Astrocyte of the cerebellum (primary cell): ENCODE measurements at places on chromosomes 2 and 18.

DNA sequence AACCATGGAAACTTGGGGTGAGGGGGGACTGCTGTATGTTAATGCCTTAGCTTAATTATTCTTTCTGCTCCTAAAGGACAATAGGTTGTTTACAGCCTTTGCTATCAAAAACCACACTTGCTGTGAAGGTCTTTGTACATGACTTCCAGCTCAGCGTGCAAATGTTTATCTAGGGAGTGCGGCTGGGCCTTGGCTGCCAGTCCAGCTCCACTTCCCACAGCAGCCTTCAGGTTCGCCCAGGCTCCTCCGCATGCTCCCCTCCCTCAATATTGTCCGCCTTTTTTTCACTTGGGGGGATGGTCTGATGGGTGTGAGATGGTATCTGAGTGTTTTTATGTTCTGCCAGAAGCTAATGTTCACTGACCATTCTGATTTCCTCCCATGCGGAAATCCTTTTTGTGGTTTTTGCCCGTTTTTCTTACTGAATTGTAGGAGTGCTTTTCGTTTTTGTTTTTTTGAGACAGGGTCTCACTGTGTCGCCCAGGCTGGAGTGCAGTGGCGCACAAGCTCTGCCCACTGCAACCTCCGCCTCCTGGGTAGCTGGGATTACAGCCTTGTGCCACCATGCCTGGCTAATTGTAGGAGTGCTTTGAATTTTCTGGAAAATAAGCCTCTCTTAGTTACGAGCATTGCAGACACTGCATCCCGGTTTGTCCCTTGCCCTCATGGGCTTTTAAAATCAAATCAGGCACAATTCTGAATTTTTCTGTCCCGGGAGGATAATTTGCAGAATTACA, 28.8 kb downstream of the SH3BP4 start:
- DNase-seq = peak; percentile 83

DNA sequence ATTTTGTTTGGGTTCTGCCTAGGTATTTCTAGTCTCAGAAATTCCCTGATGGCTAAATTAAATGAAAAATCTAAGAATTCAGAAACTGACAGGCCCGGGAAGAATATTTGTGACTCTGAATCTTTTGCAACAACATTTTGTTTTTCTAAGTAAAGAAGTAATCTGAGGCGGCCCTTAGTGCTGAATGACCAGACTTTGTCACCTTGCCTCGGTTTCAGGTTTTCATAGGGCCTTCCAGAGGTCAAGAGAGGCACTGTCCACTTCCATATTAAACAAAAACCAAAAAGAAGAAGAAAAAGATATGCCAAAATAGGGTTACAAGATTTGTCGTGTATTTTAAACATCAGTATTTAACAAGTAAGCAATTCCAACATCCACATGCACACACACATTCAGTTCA, 16.1 kb upstream of the CCNYL1 start:
- DNase-seq = no peak

- no peak for DNase-seq
Observed at GRCh38 chr2:222442665-222443064, 18.3 kb downstream of the SGPP2 start.

- DNase-seq = no peak
Observed at GRCh38 chr2:218401890-218402289, 2.2 kb downstream of the CTDSP1 start.

DNA sequence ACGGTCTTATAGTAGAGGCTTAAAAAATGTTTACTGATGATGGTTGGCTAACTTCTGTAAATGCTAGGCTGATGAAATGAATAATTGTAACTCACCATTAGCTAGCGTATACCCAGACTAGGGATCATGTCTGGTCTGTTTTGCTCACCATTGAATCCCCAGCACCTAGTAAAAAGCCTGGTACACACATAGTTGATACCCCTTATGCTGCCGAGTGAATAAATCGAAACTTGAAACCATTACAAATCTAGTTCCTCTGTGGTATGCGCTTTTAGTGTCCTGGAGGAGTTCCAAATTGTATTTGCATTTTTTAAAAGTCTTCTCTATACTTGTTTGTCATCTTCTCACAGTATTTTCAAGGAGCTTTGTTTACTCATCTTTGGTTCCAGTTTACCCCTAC, 1.3 kb downstream of the TAF1B start:
- peak; percentile 35 for DNase-seq

DNA sequence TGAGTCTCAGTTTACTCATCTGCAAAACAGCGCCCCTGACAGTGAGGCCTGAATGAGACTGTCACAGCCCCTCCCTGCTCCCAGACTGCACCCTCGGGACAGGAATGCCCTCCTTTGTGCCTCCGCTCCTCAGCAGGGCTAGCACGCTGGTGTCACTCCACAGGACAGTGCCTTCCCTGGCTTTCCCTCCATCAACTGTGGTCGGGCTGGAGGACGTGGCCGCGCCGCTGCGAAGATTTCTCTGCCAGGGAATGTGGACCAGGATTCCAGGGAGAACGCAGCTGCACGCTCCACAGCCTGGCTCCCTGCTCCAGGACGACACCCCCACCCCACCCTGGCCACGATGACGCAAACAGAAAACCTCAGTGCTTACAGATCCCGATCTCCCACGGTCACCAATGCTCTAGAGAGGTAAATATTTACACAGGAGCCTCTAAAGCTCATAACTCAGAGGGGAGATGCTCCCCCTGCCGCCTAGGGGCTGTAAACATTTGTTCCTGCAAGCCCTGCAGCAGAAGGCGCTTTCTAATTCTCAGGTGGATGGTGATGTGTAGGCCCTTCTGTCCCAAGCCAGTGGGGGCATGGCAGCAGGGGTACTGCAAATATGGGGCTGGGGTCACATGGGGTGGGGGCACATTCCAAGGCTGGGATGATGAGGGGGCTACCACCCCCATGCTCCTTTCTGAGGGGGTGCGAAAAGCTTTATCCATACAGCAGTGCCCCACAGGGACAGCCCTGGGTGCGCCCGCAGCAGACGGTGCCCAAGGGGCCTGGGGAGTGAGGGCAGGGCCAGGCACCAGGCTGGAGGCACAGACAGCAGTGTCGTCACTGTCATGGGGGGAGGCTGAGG, 12.4 kb downstream of the HS6ST1 start:
- DNase-seq = peak; percentile 98

- no peak for DNase-seq
Observed at GRCh38 chr2:104888489-104889258, 34.8 kb downstream of the POU3F3 start.

DNA sequence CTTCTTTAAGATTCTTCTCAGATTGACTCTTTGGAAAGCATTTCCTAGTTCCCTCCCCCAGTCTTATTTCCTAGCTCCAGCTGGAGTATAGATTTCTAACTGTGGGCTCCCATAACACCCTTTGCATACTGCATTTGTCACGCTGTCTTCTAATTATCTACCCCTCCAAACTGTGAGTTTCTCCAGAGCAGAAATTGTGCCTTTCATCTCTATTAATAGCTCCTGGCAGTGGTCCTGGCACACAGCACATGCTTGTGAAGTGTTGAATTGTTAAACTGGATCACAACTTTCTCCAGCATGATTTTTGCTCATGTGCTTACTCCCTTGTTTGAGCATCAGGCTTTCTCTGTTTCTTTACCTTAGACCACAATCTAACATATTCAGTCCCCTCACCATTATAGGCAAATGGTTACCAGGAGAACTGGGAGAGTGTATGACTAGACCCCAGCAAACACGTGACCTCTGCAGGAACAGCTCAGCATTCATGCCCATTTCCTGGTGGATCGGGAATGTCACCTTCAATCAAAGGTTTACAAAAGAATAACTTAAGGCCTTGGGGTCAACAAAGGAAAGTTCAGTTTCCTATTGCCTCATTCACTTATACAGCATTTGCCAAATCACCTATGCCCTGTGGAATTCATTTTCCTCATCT, 175.7 kb upstream of the TANK start:
- DNase-seq = no peak

- no peak for DNase-seq
Observed at GRCh38 chr2:165815299-165816141, 21.5 kb upstream of the GALNT3 start.

DNA sequence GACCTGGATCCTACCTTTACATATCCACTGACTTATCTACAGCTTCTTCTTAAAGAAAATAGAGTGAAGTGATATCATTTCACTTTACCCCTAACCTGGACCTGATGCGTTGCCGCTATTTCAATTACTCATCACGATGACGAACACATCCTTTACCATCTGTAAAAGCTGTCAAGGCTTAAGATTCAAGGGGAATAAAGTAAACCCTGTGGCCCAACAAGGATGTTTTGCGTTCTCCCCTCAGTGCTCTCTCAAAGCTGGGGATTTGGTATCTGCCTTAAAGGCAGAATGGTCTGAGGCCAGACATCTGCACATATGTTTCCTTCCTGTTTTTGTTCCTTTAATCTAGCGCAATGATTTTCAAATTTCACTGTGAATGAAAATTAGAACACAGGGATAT, 100.1 kb upstream of the KLF7 start:
- no peak for DNase-seq
